ENCODE measurements at places on chromosomes 3 and 15. TPM values are rescaled to one million over a fixed set of nuclear protein-coding genes. Genes with fewer than 3 reads are reported as not detected.

DNA sequence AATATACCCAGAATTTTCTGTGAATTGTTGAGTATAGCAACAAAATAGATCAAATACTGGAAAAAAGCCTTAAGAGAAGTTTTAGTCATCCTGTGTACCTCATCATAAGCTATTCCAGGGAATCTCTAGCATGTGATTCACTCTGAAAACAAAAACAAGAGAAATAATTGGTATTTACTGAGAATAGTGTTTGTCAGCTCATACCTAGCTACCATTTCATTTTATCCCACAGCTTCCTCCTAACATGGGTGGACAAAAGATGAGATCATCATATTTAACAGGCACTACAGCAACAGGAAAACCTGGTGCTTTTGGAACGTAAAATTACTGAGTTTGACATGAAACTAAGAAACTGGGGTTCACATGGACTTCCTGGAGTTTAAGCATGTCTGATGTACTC, 753.5 kb upstream of the NECTIN3 start:
- DNase-seq = no peak

- DNase-seq = no peak
These were observed 22.9 kb downstream of the EPHB3 start for GRCh38 chr3:184584464-184584891.

DNA sequence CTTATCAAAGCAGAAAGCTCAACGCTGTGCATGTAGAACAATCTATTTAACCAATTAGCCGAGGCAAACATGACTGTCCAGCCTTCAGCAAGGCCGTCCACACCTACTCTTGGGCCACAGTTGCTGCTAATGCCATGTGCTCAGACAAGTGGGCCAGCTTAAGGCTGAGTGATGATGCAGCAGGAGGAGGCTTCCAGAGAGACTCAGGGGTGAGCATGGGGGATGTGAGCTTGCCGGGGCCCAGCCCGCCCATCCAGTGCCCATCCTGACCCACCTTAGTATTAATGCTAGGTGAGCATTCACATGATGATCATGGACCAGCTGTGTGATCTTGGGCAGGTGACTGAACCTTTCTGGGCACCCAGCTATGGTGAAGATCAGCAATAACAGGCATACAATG, 150.1 kb downstream of the TPRA1 start:
- DNase-seq = peak; percentile 64

DNA sequence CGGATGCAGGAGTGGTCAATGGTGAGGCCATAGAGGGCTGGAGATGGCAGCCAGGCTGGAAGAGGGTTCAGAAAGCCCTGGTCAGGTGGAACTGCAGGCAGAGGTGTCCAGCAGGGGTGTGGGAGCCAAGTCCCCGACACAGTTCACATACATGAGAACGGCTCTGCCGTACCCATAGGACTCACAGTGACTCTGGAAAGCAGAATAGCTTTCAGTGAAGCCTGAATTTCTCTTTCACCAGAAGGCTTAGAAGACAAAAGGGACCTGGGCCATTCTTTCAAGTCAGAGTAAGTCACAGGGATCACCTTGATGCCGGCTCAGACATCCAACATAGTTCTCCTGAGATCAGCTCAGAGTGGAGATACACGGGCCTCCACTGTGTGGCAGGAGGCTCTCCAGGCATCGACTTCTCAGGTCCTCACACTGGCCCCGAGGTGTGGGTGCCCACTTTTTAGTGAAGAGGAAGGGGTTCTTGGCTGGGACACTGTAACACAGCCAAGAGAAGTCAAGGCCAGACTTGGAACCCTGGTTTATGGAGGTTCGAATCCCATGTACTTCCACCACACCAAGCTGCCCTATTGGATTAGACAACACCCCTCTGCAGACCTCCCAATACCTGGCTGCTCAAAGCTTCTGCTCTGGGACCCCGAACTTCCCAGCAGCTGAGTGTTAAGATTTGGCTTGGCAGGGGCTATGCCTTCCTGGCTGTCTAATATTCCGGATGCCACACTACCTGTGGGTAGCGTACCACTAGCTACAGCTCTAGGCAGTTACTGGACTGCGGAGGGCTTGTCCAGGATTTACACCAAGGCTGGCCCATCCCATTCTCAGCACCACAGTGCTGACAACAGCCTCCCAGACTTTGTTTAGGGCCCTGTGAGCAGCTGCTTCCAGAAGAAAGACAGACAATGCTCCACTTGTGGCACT, 40.4 kb upstream of the RAB6B start:
- peak; percentile 75 for DNase-seq

DNA sequence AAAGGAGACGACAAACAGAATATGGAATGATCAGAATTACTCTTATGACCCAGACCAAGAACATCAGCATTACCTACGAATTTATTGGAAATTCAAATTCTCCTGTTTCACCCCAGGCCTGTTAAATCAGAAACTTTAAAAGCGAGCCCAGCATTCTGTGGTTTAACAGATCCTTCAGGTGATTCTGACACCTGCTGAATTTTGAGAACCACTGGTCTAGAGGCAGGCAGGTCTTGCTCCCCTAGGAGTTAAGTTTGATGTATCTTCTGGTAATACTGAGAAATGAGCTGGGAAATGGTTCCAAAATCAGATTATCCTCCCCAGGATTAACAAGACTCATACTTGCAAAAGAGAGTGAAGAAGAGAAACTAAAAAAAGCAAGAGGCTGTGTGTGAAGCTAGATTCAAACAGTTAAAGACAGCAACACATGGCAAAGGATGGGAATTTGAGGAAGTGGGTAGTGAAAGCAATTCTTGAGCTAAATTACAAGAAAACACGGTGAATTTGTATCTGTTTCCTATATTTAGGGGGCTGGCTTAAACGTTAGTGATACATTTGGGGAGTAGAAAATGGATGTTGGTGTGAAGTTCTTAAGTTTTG, 66.0 kb downstream of the FLNB start:
- no peak for DNase-seq

GOLIM4 gene
- 10.1 TPM for total RNA-seq

ZNF35 gene
- total RNA-seq = 19.0 TPM
